ENCODE measurements at places on chromosomes 12 and 14.

DNA sequence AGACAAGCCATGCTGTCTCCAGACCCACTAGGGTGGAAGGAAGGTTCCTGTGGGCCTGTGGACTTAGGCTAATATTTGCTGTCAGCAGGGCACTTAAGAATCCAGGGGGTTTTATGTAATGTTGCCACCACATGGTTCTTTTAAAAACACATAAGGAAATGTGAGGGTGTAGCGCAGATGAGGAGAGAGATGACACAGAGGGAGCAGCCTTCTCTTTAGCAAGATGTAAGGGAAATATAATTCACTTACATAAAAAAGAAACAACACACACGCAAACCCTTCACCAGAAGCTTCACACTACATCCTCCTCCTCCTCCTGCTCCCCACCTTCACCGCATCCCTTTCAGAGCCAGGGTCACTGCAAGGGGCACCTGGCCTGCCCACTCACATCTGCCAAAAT lies 4.9 kb upstream of the PIP4K2C start:
- no peak for DNase-seq

DNA sequence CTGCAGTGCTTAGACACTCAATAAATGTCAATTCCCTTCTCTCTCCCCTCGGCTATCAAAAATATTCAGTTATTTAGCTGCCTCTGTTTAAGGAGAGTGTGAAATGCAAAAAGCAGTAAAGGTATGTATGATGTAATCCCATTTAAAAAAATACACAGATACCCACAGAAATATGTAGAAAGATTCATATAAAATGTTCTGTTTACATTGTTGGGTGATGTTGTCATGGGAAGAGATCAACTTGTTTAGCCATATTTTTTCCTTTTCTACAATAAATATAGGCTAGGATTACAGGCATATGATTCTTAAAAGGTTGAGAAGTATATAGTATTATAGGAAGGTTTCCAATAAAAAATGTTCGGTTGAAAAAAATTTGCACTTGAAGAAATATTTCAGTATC lies 7.8 kb downstream of the PPP2R3C start:
- no peak for DNase-seq

GRCh38 chr14:45810152-45810872 lies 557.3 kb upstream of the MIS18BP1 start:
- DNase-seq, result no peak

DNA sequence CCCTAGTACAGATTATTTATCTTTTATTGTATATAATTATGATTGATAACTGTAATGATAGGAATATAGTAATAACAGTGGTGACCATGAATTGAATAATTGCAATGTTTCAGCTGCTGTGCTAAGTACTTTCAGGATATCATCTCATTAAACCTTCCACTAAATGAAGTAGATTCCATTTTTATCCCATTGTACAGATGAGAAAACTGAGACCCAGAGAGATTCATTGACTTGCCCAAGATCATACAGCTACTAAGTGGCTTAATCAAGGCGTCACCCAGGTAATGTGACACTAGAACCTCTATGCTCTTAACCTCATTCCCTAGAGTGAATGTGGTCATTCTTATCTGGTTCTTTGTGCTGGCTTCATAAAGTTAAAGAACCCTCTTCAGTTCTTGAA lies 124.6 kb downstream of the KTN1 start:
- DNase-seq, result no peak

- no peak for DNase-seq
These were observed 133.8 kb upstream of the NUDT4 start for GRCh38 chr12:93243689-93244513.

GRCh38 chr14:104725772-104726548 lies 1.9 kb downstream of the ADSS1 start:
- no peak for DNase-seq

GRCh38 chr12:122732170-122732569 lies 1.5 kb upstream of the HCAR1 start:
- no peak for DNase-seq

- DNase-seq, result peak; percentile 43
These were observed 84.1 kb upstream of the RESF1 start for GRCh38 chr12:31874961-31875608.

DNA sequence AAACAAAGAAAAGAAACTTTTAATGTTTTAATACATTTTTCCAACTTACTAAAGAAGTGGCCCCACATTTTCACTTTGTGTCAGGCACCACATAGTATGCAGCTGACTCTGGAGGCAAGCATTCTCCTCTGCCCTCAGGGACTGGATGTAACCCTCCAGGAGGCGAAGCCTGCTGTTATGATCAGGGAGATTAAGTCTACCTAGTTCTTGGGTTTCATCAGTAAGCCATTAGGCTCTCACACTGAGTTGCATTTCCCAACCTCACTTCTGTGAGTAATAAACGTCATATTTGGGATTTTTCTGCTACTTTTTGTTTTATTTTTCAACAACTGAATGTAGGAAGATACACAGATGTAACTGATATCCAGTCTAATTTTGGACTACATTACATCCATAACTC lies 101.2 kb upstream of the LRFN5 start:
- no peak for DNase-seq

DNA sequence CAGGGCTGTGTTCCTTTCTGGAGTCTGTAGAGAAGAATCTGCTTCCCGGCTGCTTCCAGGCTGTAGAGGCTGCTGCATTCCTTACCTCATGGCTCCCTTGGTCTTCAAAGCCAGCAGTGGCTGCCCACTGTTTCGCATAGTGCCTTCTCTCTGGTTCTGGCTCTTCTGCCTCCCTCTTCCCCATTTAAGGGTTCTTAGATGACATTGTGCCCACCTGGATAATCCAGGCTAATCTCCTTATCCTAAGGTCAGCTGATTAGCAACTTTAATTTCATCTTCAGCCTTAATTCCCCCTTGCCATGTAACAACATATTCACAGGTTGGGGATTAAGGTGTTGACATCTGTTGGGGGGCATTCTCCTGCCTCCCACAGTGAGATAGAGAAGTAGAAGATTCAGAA lies 208.6 kb upstream of the TMTC1 start:
- no peak for DNase-seq

DNA sequence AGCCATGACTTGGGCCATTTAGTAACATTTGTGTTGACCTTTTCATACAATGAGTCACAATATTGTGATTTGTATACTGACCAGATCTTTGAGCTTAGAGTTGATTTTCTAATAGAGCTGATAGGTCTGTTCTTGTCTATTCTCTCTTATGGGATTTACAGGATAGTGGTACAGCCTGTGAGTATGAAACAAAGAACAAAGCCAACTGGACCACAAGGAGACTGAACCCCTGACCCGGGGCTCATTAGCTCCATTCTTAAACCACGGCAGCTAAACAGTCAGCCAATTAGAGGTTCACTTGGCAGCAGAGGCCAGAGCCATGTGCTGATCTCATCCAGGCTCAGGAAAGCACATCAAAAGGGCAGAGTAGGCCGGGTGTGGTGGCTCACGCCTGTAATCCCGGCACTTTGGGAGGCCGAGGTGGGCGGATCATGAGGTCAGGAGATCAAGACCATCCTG lies 59.1 kb upstream of the GNPNAT1 start:
- no peak for DNase-seq

DNA sequence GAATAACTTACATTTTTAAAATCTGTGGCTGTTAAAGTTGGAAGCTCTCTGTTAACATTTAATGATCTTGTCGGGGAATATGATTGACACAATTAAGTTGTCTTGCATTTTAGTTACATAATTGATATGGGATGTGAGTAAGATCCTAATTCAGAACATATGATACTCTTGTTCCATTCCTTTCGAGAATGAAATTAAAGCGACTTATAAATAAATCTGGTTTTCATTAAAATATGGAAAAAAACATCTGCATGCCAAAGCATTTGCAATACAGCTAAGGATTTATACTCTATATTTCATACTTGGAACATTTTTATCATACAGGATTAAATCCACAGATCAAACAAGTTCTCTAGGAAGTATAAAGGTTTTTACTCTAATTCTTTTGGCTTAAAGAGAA lies 52.0 kb downstream of the SLC38A6 start:
- DNase-seq, result no peak

GRCh38 chr12:66140731-66141130 lies 10.2 kb upstream of the LLPH start:
- DNase-seq, result no peak

- DNase-seq, result no peak
These were observed 984.0 kb upstream of the TMEM132C start for GRCh38 chr12:127282786-127283565.

GRCh38 chr12:12182703-12183365 lies 84.0 kb downstream of the LRP6 start:
- DNase-seq, result no peak

DNA sequence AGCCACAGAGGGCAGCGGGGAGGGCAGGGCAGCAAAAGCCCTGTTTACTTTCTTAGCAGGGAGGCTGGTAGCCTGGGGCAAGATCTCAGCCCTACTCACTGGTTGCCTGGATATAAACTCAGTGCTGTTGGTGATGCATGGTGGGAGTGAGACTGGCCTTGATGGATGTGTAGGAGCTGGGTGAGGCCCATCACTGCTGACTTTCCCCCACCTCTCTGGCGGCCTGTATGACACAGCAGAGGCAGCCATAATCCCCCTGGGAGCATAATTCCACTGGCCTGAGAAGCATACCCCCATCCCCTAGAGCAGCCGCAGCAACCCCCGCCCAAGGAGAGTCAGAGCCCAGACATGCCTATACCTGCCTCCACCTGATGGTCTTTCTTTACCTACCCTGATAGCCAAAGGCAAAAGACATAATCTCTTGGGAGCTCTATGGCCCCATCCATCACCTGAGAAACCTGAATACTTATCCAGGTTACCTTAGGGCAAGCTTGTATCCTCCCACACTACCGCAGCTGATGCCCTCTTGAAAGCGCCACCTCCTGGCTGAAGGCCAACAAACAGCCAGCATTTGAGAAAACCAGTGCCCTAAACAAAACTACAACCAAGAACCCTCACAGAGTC lies 59.3 kb downstream of the DNAI7 start:
- no peak for DNase-seq

Measured in stimulated activated CD4-positive, alpha-beta T cell treated with anti-CD3 and anti-CD28 coated beads, Interleukin-15, amount 100 ng/mL, for 1 hour (primary cell).